Activated CD4-positive, alpha-beta T cell treated with anti-CD3 and anti-CD28 coated beads, Interleukin-2, amount 10 ng/mL, durations not matched to agents 7 days and 5 days (primary cell): ENCODE measurements at places on chromosomes 7 and 10.
A peak's percentile ranks its signal among the peaks of the same experiment; 100 is the strongest.

DNA sequence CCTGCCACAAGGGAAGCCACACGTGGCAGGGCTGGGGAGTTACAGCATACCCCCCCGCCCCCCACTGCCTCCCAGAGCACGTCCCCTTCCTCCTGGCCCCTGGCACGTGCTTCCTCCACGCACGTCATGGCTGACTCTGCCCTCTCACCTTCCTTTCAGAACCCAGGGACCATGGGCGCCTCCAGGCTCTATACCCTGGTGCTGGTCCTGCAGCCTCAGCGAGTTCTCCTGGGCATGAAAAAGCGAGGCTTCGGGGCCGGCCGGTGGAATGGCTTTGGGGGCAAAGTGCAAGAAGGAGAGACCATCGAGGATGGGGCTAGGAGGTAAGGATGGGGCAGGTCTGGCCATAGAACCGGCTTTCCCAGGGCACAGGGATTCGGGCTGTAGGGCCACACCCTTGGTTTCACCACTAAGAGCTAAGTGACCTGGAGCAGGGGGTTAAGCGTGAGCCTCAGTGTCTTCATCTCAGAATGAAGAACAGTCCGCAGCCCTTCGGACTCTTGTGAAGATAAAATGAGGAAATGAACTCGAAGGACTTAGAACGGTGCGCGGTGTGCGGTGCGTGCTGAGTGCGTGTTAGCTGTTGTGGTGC is 2.5 kb downstream of the NUDT1 start:
- DNase-seq, result no peak

DNA sequence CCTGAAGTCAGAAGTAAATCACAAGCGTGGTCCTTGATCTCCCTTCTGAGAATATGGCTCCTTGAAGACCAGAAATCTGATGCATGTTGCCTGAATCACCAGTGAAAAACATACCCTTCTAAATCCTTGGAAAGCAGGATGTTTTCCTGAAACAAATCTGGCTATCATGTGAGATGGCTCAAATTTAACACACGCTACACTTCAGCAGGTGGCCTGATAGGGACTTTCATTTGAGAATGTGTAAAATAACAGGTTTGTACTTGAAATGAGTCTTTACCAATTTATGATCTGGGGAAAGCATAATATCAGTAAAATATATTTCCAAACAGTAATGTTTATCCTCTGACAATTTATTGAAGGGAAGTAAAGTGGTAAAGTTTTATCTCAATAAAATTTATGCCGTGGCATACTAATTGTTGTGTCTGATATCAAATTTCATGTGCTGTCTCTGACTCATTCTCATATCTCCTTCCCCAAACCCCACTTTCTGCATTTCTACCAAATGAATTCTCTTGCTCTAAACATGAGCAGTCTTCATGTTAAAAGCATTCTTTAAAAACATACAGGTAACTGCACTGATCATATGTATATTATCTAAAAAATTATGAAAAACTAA is 17.4 kb downstream of the CYP3A4 start:
- no peak for DNase-seq

- DNase-seq, result no peak
These were observed 110.0 kb upstream of the GATA3 start for GRCh38 chr10:7944537-7944936.

GRCh38 chr7:29482056-29482455 is 81.6 kb upstream of the PRR15 start:
- no peak for DNase-seq

- no peak for DNase-seq
These were observed 9.2 kb downstream of the USP54 start for GRCh38 chr10:73581918-73582317.

DNA sequence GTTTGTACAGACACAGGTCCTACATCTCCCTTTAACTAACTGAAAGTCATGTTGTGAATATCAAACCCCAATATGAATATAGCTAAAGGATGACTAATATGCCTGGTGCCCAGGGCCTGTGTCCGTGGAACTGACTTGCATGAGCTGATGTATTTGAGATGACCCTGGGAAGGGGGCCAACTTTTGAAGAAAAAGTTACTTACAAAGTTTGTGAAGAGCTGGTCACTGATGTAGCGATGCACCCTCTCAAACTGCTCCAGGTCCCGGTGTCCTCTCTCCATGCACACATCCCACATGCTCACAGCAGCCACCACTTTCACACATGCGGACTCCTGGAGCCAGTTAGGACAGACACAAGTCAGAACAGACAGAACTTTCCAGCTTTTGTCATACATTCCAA is 106.2 kb downstream of the ABCC2 start:
- DNase-seq, result no peak

DNA sequence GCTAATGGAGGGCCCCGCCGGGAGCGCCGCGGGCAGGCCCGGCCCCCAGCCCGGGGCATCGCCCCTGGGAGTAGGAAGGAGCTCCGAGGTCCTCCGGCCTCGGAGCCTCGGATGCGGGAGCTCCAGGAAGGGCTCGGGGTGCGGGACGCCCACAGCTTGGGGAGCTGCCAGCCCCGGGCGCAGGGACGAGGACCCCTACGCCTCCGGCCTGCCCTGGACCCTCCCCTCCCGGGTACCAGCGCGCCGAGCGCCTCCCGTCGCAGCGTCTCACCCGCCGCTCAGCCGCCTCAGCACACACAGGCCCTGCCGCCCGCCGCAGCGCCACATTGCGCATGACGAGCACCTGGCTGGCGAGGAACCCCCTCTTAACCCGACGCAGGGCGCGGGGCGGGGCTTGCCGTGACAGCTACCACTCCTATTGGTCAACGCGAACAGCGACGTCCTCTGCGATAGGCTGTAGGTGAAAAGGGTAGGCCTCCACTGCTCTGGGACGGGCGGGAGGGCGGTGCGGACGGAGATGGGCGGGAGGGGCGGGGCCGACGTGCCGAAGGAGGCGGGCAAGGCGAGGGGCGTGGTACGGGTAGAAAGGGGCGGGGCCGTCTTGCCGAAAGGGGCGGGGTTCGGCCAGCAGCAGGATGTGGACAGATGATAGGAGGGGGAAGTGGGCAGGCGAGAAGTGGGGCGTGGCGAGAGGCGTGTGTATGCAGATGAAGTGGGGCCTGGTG is at the start of gene PITRM1:
Gene PITRM1 (minus strand): TSS at position 337 of the 725 bp plus-strand sequence. CDS start 10 bp downstream, at position 327.
- peak; percentile 99 for DNase-seq

- DNase-seq, result no peak
These were observed 113.3 kb downstream of the TCF7L2 start for GRCh38 chr10:113063043-113063967.

DNA sequence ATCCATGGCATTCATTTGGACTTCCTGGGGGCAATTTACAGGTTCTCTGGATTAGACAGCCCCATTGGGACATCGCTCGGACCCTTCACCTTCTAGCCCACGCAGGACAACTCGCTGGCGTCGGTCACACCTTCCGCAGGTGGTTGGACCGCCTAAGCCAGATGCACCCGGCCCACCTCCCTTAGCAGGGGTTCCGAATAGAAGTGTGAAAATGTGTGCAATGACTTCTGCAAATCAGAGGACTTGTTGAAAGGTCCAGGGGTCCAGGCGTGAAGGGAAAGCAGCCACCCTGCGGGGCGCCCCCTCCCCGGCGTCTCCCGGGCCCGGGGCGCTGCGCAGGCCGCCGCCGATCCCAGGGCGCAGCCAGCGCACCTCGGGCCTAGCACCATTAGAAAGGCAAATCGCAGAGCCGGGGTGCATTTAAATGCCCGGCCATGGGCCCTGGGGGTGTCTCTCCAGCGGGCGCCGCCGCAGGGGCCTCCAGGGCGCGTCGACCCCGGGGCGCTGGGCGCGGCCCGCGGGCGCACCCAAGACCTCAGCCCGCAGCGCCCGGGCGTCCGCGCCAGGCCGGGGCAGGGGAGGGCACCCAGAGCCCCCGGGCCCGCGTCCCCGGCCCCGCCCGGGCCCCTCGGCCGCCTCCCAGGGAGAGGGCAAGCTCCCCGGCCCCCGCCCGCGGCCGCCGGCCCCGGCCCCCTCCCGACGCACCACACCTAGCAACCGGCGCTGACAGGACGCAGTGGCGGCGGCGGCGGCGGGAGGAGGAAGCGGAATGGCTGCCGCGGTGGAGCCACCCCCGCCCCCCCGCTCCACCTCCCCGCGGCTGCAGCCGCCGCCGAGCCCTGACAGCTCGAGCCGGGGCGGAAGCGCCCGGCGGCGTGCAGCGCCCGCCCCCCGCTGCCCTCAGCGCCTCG is 1.2 kb downstream of the JAZF1 start:
- DNase-seq, result peak; percentile 58

DNA sequence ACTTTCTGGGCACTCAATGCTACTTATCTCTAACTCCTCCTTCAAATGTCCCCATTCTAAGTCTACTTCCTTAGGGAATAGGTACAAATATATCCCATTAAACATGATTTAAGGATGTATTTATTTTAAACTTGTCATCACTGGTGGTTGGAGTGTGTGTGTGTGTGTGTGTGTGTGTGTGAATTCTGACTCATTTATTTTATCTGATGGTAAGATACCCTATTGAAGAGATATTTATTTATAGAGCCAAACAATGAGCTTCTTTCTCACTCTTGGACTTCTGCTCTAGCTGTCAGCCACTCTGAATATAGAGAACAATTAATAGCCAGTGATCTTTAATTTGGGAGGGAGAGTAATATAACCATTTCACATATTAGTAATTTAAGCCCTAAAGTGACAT is 17.8 kb upstream of the MAGI2 start:
- no peak for DNase-seq

- DNase-seq, result no peak
These were observed 213.6 kb upstream of the FZD1 start for GRCh38 chr7:91050677-91051076.

GRCh38 chr10:96851281-96851680 is 19.2 kb downstream of the LCOR start:
- DNase-seq, result no peak

GRCh38 chr7:66505531-66506451 is 122.9 kb upstream of the KCTD7 start:
- DNase-seq, result peak; percentile 54

DNA sequence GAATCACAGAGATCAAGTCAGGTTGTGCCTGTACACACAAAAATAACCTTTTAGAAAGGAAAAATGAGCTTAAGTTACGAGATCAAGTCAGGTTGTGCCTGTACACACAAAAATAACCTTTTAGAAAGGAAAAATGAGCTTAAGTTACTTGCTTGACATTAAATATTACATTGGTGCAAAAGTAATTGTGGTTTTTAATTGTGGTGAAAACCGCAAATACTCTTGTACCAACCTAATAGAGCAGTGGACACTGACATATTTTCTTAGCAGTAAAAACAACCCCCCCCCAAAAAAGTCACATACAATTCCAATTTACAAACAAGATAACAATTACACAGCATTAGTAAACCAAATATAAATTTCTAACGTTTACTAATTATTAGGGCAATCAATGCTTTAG is 595.6 kb downstream of the GRM8 start:
- no peak for DNase-seq

- DNase-seq, result no peak
These were observed 58.0 kb downstream of the CREM start for GRCh38 chr10:35184527-35185171.

GRCh38 chr10:32744321-32744720 is 213.7 kb downstream of the ITGB1 start:
- DNase-seq, result no peak

- peak; percentile 72 for DNase-seq
These were observed 3.8 kb upstream of the ANTXRL start for GRCh38 chr10:46282842-46283574.

DNA sequence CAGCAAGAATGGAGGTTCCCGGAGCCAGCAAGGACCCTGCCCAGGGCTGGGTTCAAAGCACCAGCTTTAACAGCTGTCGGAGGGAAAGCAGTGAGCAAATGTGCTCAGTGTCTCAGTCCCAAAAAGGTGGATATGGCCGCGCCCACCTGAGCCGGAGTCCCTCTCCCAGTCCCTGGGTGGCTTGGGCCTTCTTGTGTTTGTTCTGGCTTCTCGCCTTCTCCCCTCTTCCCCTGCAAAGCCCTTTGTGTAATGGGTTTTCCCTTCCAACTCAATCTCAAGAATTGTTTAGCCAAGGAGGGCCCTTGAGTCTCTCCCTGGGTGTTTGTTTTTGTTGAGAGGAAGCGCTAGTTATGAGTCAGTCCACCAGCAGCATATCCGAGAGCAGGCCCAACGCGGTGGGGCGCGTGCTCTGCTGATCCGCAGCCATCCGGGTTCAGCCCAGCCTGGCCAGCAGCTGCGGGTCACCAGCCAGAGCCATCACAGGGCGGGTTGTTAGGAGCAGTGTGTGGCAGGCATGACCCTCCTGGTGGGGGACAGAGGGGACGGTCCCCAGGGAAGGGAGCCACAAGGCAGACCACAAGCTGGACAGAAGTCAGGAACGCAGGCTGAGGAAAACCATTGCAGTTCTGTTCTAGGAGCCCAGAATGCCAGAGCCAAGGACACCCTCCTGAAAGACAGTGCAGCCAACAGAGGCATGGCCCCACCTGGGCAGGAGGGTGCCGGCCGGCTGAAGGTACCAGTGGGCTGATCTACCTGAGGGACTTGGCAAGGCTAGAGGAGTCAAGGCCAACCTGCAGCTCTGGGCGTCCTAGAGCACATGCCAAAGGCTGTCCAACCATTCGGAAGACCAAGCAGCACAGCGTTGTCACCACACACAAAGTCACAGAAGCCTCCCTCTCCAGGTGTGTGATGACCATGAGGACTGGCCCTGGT is 21.3 kb downstream of the CALML3 start:
- DNase-seq, result no peak

GRCh38 chr10:101901340-101901739 is 57.7 kb upstream of the KCNIP2 start:
- DNase-seq, result no peak
